ENCODE measurements at places on chromosomes 2 and 18.

- no peak for DNase-seq
These were observed 709.3 kb downstream of the SLC4A3 start for GRCh38 chr2:220336771-220337170.

- DNase-seq = no peak
These were observed 25.1 kb upstream of the IL1R1 start for GRCh38 chr2:102117472-102117858.

DNA sequence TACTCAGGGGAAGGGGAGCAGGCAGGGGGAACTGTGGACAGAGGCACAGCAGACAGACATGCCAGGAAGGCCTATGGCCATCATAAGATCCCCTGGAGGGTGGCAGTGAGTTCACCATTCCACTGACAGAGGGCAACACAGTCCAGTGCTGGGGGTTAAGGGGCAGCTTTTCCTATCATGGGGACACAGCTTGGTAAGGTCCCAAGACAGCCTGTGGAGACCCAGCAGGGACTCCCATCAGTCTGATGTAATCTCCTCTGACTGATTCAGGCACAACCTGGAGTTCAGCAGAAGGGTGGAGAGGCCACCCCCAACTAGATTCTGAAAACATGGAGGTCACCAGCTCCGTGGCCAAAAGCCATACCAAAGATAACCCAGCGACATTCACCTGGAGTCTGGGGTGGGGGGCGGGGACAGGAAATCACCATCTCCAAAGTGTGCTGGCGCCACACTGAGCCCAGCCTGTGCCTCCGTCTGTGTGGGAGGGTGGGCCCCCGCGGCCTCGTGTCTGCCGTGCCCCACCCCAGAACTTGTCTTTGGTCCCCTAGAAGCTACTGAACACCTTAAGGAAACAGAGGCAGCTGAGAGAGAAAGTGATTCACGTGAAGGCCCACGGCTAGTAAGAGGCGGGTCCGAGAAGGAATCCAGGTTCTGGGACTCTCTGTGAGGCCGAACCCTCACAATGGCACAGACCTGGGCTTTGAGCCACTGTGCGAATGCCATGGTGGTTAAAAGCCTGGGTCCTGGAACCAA is 28.6 kb downstream of the DNMT3A start:
- no peak for DNase-seq

DNA sequence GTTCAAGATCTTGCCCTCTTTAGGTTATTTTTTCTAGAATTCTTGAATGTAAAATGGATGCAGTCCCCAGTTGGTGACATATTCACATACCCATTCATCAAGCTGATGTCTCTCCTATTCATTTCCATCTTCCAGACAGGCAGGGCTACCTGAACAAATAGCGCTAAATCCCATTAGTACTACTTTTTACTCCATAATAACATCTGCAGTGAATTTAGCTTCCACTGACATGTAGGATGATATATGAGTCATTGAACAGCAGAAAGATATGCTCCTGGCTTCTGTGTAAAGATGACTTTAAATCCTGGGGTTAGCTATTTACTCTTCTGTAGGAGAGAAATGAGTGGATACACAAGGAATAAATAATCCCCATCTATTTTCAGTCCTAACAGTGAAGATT is 194.7 kb downstream of the RND3 start:
- DNase-seq = no peak

Measured in urothelium cell line (cell line).